ENCODE measurements at places on chromosomes 2 and 18.

DNA sequence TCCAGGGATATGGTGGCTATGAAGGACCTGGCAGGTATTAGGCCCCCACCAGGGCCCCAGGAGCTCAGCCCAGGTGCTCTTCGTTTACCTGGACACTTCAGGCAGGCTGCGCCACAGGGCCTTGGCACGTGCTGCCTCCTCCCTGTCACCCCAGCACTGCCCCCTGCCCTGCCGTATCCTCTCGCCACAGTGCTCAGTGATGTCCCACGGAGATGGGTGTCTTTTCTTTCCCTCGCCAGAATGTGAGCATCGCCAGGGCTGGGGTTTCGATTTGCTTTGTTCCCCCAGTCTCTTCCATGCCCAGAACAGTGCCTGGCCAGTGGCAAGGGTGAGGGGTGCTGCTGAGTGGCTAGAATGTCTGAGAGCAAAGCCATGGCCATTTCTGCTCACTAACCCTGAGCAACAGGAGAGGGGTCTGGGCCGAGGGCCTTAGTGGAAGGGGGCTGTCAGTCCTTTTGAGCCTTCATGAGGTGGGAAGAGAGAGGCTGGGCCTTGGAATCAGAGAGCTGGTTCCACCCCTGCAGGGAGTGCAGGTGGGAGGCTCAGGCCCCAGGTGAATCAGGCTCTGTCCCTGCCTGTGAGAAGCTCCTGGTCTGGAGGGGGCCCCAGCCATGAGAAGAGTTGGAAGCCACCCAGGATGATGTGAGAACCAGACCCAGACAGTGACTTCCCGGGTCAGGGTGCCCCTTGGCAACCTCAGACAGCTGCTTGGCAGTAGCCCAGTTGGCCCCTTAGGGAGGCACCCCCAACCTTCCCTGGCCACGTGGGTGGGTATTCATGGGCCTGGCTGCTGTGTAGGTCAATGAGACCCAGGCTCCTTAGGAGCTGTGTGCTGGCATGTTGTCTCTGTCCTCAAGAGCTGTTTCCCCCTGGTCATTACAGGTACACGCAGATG is 129.9 kb upstream of the HS6ST1 start:
- no peak for DNase-seq

DNA sequence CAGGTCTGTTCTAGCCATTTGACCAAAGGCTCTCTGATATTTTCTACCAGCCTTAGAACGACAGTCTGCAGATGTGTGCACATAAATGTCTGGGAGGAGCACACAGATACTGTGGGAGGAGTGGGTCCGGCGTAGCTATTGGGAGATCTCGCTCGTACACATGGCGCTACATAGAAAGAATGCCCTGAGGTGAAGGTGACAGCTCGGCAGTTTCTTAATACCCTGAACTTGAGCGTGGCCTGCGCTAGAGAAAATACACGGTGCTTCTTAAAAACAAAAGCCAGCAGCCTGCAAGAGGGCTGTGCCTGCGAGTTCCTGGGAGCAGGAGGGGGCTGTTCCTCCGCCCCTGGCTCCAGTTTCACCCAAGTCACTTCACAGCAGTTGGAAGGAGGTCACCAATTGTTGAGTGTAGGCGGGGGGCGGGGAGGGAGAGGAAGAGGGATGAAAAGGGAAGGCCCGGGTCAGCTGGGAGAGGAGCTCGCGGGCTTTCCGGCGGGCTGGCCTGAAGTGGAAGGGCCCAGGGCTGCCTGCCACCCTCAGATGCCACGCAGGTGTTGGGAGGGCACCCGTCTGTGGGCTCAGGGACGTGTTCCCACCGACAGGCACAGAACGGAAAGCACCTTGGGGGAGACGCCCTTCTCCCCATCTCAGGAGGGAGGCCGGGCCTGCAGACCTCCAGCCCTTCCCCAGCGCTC is 124.7 kb upstream of the ZNF516 start:
- DNase-seq = peak; percentile 85

- no peak for DNase-seq
These were observed 2.8 kb downstream of the KYNU start for GRCh38 chr2:142880279-142880678.

DNA sequence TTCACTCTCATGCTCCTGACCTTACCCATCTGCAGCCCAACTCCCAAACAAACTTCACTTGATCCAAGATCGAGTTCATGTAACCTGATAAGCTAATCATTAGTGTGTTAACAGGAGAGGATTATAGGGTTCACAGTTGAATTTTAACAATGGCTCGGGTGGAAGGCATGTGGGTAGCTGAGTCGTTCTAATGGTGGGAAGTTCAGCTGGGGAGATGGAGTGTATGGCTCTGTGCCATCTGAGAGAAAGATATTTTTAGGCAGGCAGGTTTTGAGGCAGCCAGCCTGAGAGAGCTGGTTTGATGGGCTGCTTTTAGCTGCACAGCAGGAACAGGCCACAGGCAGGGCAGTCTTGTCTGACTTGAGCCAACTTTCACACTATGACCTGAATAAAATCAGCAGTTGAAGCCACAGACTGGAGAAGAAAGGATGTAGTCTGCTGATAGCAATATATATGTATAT is 17.7 kb upstream of the NFE2L2 start:
- peak; percentile 81 for DNase-seq

GRCh38 chr2:57536535-57537231 is 509.9 kb upstream of the VRK2 start:
- no peak for DNase-seq

DNA sequence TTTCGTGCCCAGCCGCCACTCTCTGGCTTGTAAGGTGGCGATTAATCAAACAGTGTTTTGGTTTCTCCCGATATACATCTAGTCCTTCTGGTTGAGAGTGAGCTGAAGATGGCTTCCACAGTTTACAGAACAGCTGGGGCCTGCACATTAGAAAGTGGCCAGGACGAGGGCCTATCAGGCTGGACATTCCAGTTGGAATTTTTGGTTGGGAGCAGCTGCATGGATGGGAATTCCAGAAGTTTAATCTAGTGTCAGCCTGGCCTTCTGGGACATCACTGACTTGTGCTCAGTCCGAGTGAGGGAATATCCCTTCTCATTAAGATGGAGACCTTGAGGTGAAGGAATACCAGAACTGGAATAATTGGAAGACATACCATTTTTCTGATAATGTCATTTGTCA is 118.1 kb upstream of the SIX2 start:
- no peak for DNase-seq

GRCh38 chr2:3581367-3582262 is 6.6 kb downstream of the RPS7 start:
- peak; percentile 12 for DNase-seq

Data from NCI-H524 (cell line).